NCI-H1048 (cell line): ENCODE measurements at places on chromosomes 11 and 22.

DNA sequence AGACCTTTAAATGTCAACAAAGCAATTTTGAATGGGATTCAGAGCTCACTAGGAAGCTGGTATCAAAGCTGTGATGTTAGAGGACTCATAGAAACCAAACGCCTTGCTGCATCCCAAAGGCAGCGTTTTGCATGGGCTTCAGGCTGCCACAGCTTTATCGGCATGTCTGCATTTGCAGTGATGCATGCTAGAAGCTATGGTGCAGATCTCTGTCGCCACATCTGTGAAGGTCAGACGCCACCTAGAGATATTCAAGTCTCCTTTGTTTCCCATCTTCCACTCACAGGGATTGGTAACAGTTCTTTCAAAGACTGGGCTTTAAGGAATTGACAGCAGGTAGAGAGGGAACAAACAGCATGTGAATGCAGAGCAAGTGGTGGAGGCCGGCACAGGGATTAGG is 47.8 kb downstream of the NTM start:
- DNase-seq: no peak

DNA sequence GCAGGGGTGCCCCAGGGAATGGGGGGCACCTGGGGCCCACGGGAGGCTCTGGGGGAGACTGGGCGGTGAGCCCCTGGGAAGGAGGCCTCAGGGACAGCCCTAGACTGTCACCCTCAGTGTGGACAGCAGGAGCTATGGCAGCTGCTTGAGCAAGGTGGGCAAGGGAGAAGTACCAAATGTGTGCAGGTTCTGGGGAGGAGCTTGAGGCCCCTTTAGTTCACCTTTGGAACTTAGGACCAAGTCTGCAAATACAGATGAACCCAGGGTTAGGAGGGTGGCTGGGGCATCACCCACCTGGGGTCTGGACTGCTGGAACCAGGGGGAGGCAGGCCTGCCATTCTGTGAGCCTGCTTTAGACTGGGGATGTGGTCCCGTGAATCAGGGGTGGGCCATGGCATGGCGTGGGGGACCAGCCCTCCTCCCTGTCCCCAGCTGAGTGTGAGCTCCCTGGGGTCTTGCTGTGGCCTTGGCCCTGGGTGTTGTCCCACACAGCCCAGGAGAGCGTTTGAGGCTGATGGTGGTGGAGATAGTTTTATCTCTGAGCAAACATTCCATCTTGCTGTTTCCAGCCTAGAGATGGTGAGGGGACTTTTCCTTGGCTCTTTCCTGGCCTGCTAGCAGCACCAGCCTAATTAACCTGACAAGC is 122.3 kb downstream of the KCNQ1 start:
- no peak for DNase-seq

DNA sequence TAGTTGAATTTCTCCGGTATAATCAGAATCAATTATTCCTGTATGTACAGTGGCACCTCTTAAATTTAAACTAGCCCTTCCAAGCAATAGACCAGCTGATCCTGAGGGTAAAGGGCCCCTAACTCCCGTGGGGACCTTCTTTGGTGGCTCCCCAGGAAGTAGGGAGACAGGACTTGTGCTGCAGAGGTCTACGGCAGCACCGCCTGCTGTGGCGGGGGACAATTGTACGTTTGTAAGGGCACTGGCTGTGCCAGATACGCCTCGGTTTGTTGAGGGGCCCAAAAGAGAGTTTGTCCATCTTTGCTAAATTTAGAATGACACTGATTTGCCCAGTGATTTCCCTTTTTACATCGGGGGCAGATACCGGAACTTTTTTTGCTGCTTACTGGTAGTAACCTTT is 5.9 kb upstream of the DNAJB13 start:
- no peak for DNase-seq

GRCh38 chr22:27629908-27630673 is 171.5 kb downstream of the MN1 start:
- no peak for DNase-seq

GRCh38 chr11:73553266-73553665 is 44.6 kb downstream of the FAM168A start:
- DNase-seq: no peak

DNA sequence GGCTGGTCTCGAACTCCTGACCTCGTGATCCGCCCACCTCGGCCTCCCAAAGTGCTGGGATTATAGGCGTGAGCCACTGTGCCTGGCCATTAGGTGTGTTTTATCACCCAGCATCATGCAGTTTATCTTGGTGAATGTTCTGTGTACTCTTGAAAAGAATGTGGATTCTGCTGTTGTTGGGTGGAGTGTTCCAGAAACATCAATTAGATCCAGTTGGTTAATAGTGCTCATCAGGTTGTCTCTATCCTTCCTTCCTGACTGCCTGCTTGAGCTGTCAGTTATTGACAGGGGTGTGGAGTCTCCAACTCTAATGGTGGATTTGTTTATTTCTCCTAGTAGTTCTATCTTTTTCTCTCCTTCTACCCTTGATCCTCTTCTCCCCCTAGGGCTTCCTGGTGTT is 30.2 kb upstream of the PPP6R3 start:
- DNase-seq: no peak

DNA sequence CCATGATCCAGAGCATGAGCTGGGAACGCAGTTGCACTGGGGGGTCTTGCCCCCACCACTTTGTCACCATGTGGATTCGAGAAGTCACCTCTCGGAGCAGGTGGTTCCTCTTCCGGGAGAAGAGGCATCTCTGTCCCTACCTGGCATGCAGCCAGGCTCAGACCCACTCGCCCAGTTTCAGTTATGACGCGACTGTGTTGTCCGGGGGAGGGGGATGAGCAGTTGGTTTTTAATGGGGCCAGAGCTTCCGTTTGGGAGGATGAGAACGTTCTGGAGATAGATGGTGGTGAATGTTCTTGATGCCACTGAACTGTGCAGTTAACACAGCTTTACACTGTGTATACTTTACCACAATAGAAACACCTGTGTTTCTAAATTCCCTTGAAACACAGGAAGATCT is 41.5 kb downstream of the DHCR7 start:
- DNase-seq: no peak

DNA sequence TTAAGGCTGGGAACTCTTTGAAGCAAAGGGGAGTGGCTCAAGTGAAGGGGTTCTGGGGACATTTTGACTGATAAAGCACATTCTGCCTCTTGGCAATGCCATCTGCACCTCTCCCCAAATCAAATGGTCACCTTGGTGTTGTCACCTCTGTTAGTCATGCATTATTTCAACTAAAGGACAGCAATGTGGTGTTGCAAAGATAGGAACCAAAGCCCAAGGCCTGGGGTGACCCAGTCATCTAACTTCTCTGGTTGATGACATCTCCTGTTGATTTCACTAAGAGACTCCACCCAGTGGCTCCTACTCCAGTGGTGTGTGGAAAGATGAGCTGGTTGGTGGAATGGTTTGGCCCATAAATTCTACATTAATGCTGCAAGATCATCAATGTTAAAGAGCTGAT is 7.8 kb upstream of the MS4A1 start:
- DNase-seq: no peak

GRCh38 chr22:33746501-33746928 is 173.8 kb downstream of the LARGE1 start:
- DNase-seq: no peak

DNA sequence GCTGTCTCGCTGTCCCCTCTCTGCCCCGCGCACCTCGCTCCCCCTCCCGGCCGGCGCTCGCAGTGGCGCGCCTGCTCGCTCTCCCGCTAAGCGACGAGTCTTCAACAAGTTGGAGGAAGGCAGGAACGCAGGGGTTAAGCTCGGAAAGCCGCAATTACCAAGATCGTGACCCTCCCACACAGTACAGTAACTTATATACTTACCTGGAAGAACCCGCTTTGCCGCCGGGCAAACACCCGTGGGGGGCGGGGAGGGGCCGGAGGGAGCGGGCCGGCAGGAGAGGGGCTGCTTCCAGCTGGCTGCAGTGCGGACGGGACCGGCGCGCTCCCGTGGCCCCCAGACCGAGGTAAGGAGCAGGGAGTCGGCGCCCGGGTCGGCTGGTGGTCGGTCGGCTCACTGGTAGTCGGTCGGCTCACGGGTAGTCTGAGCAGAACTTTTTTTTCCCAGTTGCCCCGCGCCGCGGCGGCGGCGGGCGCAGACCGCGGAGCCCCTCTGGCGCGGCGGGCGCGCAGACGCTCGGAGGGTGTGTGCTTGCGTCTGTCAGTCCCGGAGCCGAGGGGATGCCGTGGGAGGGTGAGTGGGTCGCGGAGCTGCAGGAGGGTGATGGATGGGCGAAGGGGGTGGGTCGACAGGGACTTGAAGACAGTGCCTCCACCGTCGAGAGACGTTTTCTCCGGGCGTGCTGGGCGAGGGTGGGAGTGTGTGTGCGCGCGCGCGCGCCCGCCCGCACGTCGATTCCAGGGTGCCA is 101.2 kb upstream of the HSD17B12 start:
- DNase-seq: no peak

DNA sequence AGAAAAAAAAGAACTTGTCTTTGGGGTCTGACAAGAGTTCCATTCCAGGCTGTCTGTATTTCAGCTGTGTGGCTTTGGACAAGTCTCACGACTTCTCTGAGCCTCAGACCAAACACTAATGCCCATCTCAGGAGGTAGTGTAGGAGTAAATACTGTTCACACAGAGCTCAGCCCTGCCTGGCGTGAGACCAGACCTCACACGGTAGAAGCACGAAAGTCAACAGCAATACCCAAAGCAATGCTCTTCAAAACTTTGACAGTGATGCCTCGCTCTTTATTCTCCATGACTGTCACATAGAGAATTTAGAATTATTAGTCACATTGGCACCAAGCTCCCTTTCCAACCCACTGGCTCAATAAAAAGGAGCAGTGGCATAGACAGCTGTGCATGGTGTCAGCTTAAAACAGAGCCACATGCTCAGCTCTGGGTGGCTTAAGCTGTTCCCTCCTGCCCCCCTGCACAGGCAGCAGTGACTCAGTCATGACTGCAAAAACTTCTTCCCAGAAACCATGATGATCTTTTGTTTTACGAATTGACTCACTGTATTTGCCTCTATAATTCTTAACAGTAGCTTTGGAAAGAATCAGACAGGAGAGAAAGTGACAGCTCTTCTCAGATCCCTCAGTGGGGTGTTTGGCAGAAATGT is 74.0 kb upstream of the PHF21B start:
- no peak for DNase-seq

GRCh38 chr11:73295241-73295995 is 12.7 kb upstream of the ARHGEF17 start:
- DNase-seq: peak; percentile 46

GRCh38 chr11:7347611-7348431 is 96.1 kb downstream of the SYT9 start:
- no peak for DNase-seq

DNA sequence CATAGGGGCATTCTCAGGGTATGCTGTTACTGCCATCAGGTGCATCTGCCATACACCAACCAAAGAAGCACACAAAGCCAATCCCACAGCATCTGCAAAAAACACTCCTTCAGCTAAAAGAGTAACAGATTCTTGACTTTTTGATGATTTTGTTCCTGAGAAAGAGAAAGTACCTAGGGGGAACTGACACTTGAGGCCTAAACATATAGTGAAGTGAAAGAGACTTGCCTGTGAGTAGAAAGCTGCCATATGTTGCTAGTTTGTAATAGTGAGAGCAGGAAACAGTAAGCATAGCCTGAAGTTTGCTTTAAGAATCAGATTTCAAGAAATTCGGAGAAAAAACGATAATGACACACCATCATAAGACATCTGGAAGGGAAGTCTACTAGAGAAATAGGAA is 97.9 kb upstream of the CTSC start:
- DNase-seq: no peak

DNA sequence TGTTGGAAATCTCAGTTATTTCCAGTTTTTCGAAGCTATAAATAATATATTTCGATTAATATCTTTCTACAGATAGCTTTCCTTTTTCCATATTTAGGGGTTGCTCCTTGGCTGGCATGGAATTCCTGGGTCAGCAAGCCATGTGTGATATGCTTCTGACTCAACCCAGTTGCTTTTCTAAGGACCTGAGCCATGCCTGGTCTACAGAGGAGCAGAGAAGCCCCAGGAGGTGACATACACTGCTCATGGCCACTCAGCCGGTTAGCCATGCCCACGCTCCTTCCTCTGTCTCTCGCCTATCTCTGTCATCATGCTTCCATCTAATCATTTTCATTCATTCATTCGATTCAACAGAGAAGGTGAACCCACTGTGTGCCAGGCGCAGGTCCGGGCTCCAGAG is 23.2 kb upstream of the PDGFB start:
- DNase-seq: no peak

GRCh38 chr22:46857142-46857884 is 94.9 kb downstream of the TBC1D22A start:
- no peak for DNase-seq

GRCh38 chr11:115132436-115133228 is 371.6 kb downstream of the CADM1 start:
- no peak for DNase-seq

- no peak for DNase-seq
Measured at GRCh38 chr11:71236836-71237475, 15.4 kb downstream of the SHANK2 start.

GRCh38 chr11:15471895-15472799 is 357.4 kb downstream of the INSC start:
- DNase-seq: no peak

GRCh38 chr11:122240638-122241037 is 124.6 kb upstream of the BLID start:
- DNase-seq: no peak

- no peak for DNase-seq
Measured at GRCh38 chr11:36411202-36411640, 98.9 kb downstream of the TRAF6 start.

DNA sequence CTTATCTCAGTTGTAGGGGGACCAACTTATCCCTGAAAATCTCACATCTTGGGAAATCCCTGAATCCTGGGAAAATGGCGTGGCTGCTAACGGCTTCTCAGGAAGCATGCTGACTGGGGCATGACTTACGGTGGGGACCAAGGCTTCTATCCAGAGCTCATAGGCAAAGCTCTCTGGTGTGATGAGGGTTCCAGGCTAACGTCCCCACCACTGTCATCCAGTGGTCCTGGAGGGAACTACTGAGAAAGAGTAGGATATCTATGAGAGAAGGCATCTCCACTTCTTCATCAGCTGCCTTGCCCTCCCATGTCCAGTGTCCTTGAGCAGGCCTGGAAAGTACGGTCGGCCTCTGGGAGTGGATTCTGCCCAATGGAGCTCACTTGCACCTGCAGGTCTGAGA is 210.4 kb upstream of the B3GAT1 start:
- DNase-seq: no peak

DNA sequence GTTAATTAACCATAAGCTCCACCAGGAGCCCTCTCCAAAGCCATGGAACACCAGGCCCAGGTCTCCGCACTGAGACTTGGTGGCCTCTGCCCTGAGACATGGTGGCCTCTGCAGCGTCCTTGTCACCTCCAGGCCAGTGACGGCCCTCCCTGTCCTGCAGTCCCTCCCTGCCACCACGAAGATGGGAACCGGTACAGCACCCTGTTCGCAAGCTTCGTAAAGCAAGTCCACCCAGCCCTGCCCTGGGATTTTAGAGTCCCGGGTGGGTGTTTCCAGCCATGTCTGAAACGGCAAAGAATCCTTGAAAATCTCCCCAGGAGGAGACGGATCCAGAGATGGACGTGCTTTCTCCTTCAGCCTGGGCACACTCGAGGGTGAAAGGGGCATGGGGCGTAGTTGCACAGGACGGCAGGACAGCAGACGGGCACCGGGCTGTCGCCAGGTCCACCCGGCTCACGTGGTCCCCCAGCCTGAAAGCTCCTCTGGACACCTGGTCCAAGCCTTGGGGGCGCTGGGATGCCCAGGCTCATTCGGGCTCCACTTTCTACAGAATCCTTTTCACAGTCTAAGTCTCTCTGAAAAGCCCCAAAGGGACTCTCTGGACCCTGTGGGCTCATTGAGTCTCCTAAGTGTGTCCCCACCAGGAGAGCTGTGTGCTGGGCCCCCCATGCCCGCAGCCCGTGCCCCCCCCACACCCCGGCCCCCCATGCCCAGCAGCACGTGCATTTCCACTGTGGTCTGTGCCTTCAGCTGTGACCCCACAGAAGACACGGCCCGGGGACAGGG is 456.2 kb downstream of the BRD1 start:
- no peak for DNase-seq

GRCh38 chr11:2325123-2325522 is 23.3 kb downstream of the TSPAN32 start:
- DNase-seq: no peak
